ENCODE measurements at places on chromosomes 3 and 15.

GRCh38 chr3:27641888-27642601 is 80.1 kb downstream of the EOMES start:
- no peak for DNase-seq

- DNase-seq = no peak
These were observed 437.0 kb upstream of the PPP2R3A start for GRCh38 chr3:135528413-135529015.

- DNase-seq = no peak
These were observed 813.4 kb upstream of the EPHA6 start for GRCh38 chr3:96000966-96001365.

GRCh38 chr3:175895731-175896130 is 1036.6 kb downstream of the NAALADL2 start:
- no peak for DNase-seq

- no peak for DNase-seq
These were observed 156.4 kb upstream of the PPP2R3A start for GRCh38 chr3:135809021-135809634.

- no peak for DNase-seq
These were observed 68.3 kb upstream of the GLCE start for GRCh38 chr15:69092159-69092558.

DNA sequence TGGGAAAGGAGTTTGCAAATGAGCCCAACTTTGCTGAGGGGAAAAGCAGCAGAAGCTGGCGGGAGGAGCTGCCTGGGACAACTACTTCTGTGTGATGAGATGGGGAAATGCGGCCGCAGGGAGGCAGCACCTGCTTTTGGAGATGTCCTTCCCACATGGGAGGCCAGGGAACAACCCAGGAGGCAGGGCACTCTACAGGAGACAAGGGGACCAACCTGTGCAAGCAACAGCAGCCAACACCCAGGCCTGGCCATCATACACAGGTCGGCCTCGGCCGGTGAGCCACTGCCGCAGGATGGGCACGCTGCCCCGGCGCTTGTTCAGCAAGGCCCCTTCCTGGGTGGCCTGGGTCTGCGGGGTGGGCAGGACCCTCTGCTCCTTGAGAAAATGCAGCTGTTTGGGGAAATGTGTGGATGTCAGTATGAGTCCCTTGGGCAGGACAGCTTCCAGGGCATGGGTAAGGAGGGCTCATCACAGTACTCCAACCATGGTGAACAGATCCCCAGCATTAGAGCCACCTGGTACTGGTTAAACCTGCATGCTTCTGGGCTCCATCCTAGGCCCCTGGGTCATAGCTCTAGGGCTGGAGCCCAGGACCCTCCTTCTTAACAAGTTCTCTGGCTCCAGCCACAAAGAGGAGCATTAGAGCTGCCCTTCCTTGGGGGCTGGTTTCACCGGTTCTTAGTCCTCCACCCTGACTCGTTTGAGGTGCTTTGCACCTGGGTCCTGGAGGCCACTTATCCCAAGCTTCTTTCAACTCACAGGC is 11.6 kb downstream of the EPB42 start:
- no peak for DNase-seq

DNA sequence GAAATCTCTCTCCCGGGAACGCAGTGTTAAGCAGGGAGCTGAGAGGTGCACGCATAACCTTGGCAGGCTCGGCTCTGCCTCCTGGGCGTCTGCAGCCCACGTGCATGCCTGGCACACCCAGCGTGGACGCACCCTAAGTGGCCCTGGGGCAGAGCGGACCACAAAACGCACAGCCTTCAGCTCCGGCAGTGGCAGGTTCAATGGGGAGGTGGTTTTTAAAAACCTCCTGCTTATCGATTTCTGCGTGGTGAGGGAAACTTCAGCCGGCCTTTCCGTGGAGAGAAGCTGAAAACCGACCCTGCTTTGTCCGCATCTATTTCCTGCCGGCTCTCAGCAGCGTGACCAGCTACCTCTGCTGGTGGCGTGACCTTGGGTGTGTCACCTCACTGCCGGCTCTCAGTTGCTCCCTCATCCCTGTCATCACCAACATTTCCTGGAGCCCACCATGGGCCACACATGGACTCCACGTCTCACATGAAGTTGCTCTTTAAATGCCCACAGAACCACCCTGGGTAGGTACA is 134.8 kb upstream of the MEF2A start:
- no peak for DNase-seq

- DNase-seq = no peak
These were observed 78.1 kb downstream of the ZNF621 start for GRCh38 chr3:40602778-40603385.

GRCh38 chr15:89587955-89588354 is 12.7 kb downstream of the TICRR start:
- DNase-seq = no peak

DNA sequence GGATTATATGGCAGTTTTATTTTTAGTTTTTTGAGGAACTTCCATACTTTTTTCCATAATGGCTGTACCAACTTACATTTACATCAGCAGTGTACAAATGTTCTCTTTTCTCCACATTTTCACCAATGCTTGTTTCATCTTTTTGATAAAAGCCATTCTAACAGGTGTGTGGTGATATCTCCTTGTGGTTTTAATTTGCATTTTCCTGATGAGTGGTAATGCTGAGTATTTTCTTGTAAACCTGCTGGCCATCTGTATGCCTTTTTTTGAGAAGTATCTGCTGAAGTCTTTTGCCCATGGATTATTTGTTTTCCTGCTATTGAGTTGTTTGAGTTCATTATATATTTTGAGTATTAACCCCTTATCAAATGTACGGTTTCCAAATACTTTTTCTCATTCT is 50.6 kb downstream of the RPL39L start:
- no peak for DNase-seq
